ENCODE measurements at places on chromosomes 6 and 20.

GRCh38 chr6:110337486-110337885, 20.7 kb downstream of the METTL24 start:
- DNase-seq, result no peak

GRCh38 chr6:35011096-35012041, 122.3 kb downstream of the ANKS1A start:
- no peak for DNase-seq

- no peak for DNase-seq
These were observed 157.0 kb downstream of the MTHFD1L start for GRCh38 chr6:151022492-151022891.

- no peak for DNase-seq
These were observed 15.1 kb upstream of the NXT1 start for GRCh38 chr20:23335521-23335920.

DNA sequence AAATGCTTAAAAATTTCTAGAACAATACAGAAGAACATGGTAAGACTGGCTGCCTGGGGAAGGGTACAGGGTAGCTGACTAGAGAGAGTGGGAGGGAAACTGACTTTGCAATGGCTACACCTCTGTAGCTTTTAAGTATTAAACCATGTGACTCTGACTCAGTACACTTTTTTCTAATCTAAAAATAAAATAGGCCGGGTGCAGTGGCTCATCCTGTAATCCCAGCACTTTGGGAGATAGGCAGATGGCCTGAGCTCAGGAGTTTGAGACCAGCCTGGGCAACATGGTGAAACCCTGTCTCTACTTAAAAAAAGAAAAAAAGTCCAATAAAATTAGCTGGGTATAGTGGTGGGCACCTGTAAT, 18.5 kb downstream of the ATP9A start:
- DNase-seq, result no peak

GRCh38 chr20:59678951-59679350, 74.6 kb downstream of the PHACTR3 start:
- DNase-seq, result no peak

DNA sequence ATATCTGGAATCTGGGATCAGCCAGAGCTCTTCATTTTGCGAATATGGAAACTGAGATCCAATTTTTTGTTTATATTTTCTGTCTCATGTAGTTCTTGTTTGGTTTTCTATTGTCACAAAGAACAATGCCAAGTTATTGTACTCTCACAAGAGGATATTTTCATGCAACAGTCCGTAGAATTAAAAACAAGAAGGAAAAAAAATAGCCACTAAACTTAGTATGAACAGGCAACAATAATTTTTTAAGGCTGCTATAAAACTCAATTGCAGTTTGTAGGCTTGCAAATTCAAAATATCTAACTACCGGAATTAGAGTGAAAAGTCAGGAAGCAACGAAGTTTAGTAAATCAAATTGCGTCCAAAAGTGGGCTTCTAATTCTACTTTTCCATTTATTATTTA, 1.2 kb downstream of the POPDC3 start:
- DNase-seq, result no peak

All from activated CD4-positive, alpha-beta T cell treated with anti-CD3 and anti-CD28 coated beads, Interleukin-2, amount 50 U/mL, for 1 hour (primary cell).